ENCODE measurements at places on chromosomes 7 and 10. TPM values are rescaled to one million over a fixed set of nuclear protein-coding genes. Genes with fewer than 3 reads are reported as not detected.

- H3K4me1 ChIP-seq = no peaks in the 10 kb centered on the region
- no peaks in the 10 kb centered on the region for H3K27me3 ChIP-seq
- no peak overlapping the region for H3K27ac ChIP-seq
- no peak overlapping the region for H3K4me3 ChIP-seq
- DNase-seq = no peak
- H3K36me3 ChIP-seq = no peaks in the 10 kb centered on the region
Measured at GRCh38 chr10:11403116-11403515, 208.3 kb downstream of the USP6NL start.

- no peak overlapping the region for H3K27ac ChIP-seq
- DNase-seq = no peak
- H3K27me3 ChIP-seq = no peaks in the 10 kb centered on the region
- H3K4me3 ChIP-seq = no peak overlapping the region
- H3K4me1 ChIP-seq = no peaks in the 10 kb centered on the region
Measured at GRCh38 chr7:80640846-80641245, 2.4 kb downstream of the CD36 start.

DNA sequence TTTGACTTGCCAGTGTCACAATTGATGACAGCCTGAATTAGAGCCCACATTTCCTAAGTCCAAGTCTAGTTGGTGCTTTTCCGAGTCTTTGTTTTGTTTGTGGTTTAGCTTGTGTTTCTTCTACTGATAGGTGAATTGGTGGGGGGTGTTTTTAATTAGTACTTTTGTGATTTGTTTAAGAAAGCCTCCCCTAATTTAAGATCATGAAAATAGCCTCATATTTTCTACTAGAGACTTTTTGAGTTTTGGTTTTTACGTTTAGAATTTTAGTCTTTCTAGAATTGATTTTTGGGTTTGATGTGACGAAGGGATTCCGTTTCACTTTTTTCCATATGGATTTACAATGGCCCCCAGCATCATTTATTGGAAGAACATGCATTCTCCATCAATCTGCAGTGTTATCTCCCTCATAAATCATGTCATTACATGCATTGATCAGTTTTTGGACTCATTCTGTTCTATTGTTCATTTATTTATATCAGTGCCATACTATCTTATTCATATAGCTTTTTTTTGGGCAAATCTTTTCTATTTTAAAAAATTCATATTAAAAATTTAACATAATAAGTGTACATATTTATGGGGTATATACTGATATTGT lies 32.8 kb downstream of the BTRC start:
- DNase-seq = no peak
- no peaks in the 10 kb centered on the region for H3K36me3 ChIP-seq
- no peak overlapping the region for H3K27ac ChIP-seq
- H3K4me1 ChIP-seq = peaks cover 20% of the 10 kb centered on the region
- H3K4me3 ChIP-seq = no peak overlapping the region

DNA sequence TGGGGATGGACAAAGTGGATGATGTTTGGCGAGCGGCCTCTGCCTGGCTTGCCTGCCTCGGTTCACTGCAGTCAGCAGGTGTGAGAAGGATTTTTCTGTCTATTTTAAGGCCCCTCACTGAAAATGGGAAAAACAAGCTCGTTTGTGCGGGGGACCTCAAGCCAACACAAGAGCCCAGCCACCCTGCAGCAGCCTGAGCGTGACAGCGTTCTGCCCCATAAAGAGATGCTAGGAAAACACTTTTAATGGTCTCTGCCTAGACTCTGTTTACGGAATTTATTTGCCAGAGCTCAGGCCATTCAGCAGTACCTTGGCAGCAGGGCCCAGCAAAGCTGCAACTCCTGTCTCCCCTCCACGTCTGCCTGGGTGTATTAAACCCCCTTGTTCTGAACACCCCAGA lies 131.7 kb downstream of the GRK5 start:
- H3K27ac ChIP-seq = no peak overlapping the region
- no peaks in the 10 kb centered on the region for H3K27me3 ChIP-seq
- H3K36me3 ChIP-seq = no peaks in the 10 kb centered on the region
- H3K4me3 ChIP-seq = no peak overlapping the region

DNA sequence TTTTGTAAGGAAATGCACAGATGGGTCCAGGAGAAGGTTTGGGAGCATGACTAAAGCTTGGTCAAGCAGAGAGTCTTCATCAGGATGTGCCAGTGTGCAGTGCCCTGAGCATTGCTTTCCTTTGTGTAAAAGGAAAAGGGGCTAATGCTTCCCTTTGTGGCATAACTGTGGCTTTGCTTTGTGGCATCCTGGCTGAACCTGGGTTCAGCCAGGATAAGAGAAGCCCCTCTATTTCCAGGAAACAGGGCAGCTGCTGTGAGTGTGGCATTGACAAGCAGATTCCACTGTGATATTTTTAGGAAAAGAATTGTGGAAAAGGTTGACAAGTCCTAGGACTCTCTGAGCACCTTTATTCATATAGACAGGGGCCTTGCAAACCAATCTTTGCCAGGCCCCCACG lies 193.4 kb upstream of the CXCL12 start:
- H3K4me3 ChIP-seq = no peak overlapping the region
- peak; percentile 22 for DNase-seq
- H3K4me1 ChIP-seq = peaks cover 7% of the 10 kb centered on the region
- no peaks in the 10 kb centered on the region for H3K36me3 ChIP-seq
- peak overlapping the region; percentile 75 for H3K27ac ChIP-seq

- DNase-seq = no peak
- H3K36me3 ChIP-seq = no peaks in the 10 kb centered on the region
- no peak overlapping the region for H3K27ac ChIP-seq
- H3K27me3 ChIP-seq = no peaks in the 10 kb centered on the region
- H3K4me1 ChIP-seq = peaks cover 10% of the 10 kb centered on the region
- no peak overlapping the region for H3K4me3 ChIP-seq
Measured at GRCh38 chr10:62626079-62626478, 178.4 kb upstream of the ADO start.

- no peak overlapping the region for H3K27ac ChIP-seq
- no peaks in the 10 kb centered on the region for H3K27me3 ChIP-seq
- DNase-seq = no peak
- no peaks in the 10 kb centered on the region for H3K4me1 ChIP-seq
- H3K36me3 ChIP-seq = no peaks in the 10 kb centered on the region
Measured at GRCh38 chr10:132708441-132708840, 77.5 kb downstream of the NKX6-2 start.

DNA sequence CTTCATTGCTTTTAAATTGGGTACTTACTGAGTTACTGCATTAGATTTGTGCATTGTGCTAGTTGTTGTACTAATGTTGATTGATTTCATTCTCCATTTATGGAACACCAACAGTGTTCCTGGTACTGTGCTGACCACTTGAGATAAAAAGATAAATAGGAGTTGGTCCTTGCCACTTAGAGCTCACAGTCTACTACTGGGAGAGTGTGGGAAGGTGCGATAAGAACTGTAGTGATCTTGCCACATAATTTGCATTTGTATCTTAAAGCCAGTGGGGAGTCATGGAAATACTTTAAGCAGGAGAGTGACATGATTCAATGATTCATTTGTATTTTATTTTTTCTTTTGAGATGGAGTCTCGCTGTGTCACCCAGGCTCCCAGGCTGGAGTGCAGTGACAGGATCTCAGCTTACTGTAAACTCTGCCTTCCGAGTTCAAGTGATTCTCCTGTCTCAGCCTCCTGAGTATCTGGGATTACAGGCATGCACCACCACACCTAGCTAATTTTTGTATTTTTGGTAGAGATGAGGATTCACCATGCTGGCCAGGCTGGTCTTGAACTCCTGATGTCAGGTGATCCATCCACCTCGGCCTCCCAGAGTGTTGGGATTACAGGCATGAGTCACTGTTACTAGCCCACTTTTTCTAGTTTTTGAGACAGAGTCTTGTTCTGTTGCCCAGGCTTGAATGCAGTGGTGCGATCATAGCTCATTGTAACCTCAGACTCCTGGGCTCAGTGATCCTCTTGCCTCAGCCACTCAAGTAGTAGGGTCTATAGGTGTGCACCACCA lies 51.2 kb upstream of the TMEM248 start:
- H3K36me3 ChIP-seq = no peaks in the 10 kb centered on the region
- no peak for DNase-seq
- H3K4me1 ChIP-seq = no peaks in the 10 kb centered on the region
- H3K27me3 ChIP-seq = no peaks in the 10 kb centered on the region
- no peak overlapping the region for H3K27ac ChIP-seq

Gene NCF1
- not detected for total RNA-seq

Gene ABCB1
- 2.9 TPM for total RNA-seq

Gene SCIN
- total RNA-seq = 0.74 TPM

Gene FZD8
- total RNA-seq = 7.6 TPM

Measured in vagina (tissue), 2 donors.